Caudate nucleus (tissue), 63 donors: ENCODE measurements at places on chromosomes 6 and 20.

DNA sequence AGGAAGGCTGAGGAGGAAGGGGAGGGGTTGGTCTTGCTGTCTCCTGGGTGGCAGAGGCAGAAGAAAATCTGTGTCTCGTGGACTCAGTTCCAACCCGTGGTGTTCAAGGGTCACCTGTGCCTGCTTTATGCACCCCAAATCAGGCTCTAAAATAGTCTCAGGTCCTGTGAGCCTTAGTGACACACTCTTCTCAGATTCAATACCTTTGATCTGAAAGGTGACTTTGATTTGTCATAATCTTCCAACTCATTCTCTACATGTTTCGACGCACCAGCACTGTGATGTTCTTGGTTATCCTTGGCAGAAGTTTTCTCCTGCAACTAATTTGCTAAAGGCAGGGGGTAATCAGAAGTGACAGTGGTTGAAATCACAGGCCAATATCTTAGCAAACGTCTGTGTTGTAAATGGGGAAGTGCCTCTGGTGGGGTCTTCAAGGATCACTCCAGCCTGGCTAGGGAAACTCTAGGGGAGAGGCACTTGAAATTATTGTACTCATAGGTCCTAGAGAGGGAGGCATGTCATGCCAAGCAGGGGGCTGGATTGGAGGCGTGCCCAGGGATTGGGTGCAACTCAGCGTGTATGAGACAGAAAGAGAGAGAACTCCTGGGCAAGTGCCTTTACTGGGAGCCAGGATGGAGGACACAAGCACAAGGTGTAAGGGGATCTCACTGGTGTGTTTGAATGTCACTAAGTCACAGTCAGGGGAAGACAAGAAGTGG is 19.0 kb upstream of the PRND start:
- DNase-seq = no peak

- no peak for DNase-seq
These were observed 20.4 kb upstream of the METTL24 start for GRCh38 chr6:110378552-110378951.

DNA sequence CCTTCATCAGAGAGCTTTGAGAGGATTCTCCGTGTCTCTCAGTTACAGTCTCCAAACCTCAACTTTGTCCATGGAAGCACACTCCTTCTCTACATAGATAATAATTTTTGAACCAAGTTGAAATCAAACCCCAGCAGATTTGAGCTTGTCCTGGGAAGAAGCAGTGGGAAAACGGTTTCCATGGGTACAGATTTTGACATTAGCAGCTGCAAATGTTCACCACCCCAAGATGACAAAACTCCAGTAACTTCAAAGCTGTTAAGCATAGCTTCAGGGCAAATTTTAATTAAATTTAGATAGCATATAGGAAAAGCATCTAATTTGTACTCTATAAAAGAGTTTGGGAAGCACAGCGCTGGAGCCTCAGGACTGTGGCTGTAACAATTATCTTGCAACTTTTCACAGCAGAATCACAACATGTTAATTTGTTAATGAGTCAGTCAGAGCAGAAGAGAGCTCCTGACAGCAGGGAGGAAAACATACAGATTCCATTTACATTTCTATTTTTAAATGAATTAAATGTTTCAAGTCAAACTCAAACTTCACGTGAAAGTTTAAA is 240.7 kb downstream of the BMP7 start:
- no peak for DNase-seq

DNA sequence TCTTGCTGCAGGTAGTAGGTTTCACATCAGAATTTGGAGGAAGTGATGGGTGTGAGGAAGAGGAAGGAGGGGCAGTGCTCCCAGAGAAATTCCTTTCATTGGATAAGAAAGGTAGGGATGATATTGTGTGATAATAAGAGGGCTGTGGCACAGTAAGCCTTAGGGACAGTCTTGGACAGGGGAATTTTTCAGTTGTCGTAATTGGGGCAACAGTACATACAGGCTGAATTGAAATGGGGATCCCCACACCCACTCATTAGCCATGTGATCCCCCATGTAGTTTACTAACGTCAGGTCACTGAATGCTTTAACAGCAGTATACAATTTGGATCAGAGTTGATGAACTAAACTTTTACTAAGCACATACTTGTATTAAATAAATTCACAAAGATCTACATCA is 79.4 kb downstream of the FOXO3 start:
- DNase-seq = no peak

DNA sequence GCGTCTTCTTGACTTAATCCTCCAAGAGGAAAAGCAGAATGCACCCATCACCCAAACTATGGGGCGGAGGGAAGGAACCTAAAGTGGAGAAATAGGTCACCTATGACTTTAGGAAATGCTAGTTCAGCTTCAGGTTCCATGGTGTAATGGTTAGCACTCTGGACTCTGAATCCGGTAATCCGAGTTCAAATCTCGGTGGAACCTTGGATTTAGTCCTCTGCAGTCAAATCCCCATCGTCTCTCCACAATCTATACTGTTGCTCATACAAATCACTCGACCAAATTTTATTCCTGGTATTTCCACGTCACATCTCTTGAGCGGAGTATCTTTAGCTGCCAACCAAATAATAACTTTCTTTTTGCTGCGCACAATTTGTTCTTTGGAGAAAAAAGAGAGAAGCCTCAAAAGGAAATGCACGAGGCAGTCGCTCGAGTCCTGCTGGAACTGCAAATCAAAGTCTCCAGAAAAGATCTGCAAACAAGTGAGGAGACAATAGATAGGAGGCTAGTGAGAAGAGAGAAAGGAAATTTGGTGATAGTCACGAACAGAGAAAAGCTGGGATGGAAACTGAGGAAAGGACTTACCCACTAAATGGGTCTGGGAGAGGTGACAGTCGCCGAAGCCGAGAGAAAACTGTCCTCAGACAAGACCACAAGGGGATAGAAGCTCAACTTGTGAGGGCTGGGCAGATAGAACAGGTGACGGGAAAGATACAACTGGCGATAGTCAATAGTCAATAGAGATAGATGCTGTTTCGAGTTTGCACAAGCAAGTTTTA is 16.6 kb downstream of the POM121L2 start:
- no peak for DNase-seq

DNA sequence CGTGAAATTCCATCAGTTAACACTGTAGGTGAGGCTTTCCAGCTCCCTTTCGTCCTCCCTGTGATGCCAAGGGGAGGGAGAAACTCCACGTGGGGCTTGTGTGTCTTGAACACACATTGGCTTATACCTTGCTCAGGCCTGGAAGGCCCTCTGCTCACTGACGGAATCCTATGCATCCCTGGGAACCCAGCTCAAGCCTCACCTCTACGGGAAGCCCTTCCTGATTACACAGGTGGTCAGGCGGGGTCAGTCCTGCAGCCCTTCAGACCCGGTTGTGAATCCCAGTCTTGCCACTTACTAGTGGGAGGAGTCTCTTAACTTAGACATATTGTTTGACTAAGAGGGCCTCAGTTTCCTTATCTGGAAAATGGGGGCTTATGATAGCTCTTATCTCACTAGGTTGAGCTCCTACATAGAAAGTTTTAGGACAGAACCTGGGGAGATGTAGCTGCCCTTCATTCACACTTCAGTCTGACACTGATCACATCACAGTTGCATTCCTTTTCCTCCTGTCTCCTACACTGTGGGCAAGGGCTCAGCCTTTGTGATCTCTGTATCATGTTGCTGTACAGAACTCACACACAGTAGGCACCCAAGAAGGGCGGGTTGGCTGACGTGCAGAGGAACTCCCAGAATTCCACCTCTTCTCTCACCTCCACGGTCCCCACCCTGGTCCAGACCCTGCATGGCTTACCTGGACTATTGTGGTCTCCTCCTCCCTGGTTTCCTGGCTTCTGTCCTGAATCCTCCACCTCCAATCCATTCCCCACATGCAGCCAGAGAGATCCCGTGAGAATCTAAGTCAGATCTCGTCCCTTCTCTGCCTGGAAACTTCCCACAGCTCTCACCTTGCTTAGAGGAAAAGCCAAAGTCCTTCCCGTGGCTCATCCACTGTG is 129.6 kb downstream of the CEBPB start:
- no peak for DNase-seq

DNA sequence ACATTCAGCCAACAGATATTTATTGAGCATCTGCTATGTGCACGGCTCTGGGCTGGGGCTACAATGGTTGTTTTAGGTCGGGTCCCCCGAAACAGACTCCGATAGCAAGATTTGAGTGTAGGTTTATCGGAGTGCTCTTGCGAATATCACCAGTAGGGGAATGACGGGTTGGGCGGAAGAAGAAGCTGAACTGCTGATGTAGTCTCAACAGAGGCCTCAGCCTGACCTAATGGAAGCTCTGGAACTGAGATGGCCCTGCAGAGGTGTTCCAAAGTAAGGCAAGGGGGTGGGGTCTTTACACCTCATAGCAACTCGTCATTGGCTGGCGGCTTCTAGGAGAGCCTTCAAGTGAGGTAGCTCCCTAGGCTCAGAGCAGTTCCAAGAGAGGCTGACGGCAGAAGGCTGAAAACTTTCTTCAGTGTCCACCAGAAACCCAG is 1.1 kb downstream of the L3MBTL1 start:
- no peak for DNase-seq

DNA sequence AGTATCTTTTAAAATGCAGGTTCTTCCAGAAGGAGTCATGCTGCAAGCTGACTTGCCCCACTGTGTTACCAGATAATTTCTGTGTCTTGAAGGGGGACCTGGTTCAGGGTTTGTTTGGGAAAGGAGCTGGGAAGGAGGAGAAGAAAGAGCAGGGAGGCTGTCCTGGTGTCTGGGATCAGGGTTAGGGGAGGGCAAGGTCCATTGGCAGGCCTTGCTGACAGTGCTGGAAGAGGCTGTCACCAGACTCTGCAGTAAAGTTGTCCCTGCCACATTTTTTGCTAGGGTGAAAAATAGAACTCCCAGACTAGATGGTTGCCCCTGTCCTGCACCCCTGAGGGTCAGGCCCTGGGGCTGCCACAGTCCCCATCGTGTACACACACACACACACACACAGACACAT is 14.9 kb downstream of the GLP1R start:
- no peak for DNase-seq

DNA sequence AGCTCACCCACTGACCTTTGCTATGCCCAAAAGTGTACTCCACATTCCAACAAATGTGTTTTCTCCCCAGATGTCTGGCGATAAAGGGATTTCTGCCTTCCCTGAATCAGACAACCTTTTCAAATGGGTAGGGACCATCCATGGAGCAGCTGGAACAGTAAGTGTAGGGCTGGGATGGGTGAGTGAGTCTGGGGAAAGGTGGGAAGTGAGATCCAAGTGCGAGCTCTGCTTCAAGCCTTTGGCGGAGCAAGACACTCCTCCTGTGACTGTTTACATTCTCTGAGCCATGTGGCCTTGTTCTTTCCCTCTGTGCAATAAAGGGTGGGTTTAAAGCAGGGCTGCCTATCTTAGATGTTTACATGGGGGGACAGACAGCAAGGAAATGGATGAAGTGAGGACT is 1.9 kb downstream of the UBE2C start:
- no peak for DNase-seq

- no peak for DNase-seq
These were observed 46.6 kb downstream of the FAM50B start for GRCh38 chr6:3895805-3896204.

DNA sequence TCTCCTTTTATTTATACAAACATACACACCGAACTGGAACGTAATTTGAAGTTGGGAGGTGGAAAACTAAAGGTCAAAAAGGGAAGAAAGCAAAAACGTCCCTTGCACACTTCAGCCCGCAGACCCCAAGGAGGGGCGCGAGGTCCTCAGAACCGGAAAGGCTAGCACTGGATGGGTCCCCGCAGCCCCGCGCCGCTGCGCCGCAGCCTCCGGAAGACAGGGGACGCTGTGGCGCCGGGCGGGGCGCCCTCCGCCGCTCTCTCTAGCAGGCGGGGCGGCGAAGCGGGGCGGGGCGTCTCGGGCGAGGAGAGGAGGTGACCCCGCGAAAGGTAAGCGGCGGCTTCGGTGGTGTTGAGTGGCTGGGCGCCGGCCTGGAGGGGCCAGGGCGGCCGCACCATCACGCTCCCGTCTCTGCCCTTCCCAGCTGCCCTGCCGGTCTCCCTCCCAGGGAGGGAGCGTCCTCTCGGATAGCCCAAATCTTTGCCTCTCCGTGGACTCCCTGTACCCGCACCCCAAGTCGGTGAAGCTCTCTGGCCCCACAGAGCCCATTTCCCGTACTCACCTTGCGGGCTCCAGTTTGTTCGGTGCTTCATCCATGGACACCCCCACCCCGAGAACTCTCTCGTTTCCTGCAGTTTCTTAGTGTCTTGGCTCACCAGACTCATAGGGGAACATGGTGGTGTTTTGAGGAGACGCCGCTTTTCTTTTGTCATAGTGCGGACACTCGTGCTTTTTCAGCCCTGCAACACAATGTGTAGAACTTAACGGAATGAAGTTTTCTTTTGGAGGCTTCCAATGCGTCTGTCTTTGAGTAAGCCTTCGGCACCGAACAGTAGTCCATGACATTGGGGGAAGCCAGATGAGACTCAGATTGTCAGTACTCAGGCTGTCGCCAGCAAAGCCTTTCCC is at the start of gene SMIM8:
SMIM8 (plus strand) TSS at position 285 of the 909 bp plus-strand sequence. CDS start 14,444 bp downstream, outside the sequence.
- DNase-seq = peak; percentile 38

GRCh38 chr6:128518434-128519131 is 1.8 kb downstream of the PTPRK start:
- no peak for DNase-seq

DNA sequence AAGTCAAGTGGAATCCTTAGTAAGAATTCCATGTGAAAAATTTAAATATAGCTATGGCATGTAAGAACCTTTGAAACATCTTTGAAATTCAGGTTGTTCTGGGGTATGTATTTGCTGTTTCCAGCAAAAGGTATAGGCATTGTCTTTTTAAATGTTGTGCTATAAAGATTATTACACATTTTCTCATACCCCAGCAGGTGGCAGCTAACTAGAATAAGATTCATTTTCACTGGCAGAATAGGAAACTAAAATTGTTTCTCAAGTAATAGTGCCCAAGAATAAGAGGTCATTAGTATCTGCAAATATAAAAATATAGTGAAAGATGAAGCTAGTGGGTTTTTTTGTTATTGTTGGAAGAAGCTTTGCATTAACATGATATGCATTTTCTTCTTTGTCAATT is 1.8 kb downstream of the GRIK2 start:
- no peak for DNase-seq
